Esophagus squamous epithelium (tissue), 5 donors: ENCODE measurements at places on chromosomes 3 and 15.

- DNase-seq: no peak
Observed at GRCh38 chr15:90956274-90957030, 1.8 kb downstream of the RCCD1 start.

DNA sequence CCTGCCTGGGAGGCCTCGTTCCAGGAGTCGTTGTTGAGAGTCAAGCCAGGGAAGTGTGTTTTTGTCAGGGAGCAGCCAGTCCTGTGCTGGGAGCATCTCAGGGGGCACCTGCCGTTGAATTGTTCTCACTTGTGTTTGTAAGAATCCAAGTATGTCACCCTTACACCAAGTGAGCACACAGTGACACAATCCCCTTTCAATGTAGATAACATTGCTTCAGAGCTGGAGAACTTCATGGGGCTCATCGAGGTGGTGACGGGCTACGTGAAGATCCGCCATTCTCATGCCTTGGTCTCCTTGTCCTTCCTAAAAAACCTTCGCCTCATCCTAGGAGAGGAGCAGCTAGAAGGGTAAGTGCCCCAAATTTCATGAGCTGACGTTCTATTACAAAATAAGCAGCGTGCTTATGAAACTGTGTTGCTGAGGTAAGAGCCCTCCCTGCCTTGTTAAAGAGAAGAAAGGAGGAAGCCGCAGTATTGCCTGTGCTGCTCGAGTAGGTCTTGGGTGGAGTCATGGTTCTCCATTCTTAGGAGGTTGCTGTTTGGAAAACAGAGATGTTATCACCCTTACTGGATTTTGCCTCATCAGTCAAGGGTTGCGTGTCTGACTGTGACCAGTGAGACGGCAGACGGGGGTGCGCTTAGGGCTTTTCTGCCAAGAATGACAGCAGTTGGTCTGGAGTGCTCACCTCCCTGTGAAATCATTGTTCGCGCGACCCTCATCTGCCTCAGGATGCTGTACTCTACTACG is 108.1 kb downstream of the PGPEP1L start:
- DNase-seq: no peak

GRCh38 chr15:69297642-69298353 is 914 bp upstream of the PAQR5 start:
- no peak for DNase-seq

DNA sequence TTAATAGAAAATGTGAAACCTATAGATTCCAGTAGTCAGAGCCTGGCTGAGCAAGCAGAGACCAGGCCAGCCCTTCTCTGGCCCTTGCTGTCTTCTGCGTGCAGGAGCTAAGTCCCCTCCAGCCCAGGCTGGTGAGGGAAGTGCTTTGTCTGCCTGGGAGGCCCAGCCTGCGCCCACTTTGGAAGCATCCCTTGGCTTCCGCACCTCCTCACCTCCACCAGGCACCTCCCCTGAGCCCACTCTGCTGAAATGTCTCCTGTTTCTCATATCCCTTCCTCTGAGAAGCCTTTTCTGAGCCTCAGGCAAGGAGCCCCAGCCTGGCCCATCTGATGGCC is 45.3 kb downstream of the ALDH1L1 start:
- DNase-seq: no peak

DNA sequence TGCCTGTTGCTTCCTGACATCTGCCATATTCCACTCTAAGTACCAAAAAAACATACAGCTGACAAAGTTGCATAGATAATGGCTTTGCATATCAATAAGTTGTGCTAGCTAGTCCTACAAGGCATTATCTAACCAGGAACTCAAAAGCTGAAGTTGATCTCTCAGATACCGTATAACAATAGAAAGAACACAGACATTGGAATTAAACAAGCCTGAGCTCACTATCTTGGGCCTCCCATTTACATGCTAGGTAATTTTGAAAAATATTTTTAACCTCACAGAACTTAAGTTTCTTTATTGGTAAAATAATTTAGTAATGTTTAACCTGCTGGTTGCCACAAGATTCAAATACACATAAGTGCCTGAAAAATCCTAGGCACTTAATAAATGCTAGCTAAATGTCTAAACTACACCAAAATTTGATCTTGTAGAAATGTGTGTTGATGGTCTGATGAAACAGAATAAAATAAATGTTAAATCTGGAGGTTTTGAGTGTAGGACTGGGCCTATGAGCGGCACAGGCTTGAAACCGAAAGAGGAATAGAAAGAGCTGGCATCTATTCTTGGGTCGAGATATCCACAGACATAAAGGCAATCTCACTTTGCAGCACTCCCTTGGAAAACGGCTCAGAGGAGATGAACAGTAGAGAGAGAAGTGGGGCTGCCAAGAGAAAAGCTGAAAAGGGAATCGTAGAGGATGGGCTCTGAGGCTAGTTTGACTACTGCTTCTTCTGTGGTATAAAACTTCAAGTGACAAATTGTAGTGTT is 29.9 kb upstream of the TTC14 start:
- DNase-seq: no peak

DNA sequence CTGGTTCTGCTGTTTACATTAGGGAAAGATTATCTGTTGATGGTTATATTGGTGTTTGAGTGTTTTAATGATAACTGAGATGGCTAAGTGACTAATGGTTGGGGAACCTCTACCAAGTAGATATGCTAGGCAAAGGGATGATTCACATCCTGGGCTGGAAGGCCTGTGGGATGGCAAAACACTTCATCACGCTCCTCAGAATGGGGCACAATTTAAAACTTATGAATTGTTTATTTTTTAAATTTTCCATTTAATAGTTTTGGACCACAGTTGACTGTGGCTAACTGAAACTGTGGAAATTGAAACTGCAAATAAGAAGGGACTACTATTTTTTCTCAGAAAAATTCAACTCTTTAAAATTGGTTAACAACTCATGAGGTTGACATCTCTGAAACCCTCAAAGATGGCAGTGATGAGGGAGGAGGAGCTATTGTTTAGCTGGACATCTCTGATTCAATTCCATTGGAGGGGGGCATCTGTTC is 100.5 kb upstream of the ZBED2 start:
- DNase-seq: no peak

DNA sequence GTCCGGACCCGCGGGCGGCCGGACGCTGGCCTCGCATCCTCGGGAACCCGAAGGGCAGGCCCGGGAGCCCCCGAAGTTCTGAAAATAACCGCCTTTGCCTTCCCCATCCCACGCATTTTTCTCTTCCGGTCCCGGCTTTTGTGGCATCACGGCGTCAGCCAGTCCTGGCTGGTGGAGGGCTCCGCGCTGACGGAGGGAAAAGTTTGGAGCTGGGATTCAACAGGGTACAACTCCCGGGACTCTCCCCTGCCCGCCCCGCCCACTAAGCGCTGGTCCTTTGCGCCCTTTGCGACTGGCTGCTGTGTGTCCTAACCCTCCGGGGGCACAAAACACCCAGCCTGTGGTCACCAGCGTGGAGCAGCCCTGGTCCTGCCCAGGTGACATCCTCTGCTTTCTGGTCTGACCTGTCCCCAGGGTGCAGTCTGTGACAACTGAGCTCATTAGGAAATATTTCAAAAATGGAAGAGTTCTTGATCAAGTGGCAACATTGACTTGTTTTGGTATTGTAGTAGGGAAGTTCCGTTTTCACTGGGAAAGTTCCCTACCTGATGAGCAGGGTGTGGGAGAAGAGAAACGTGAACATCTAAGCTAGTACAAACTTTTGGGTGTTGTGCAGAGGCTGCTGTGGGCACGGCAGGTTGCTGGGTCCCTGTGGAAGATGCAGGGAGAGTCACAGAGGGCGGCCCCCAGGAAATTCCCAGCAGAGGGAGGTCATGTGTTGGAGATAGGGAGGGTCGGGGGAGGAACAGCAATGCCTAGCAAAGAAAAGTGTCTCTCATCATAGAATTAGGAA is 775 bp downstream of the ARNT2 start:
- DNase-seq: no peak

- DNase-seq: no peak
Observed at GRCh38 chr15:95347837-95348236, 982.7 kb upstream of the NR2F2 start.

DNA sequence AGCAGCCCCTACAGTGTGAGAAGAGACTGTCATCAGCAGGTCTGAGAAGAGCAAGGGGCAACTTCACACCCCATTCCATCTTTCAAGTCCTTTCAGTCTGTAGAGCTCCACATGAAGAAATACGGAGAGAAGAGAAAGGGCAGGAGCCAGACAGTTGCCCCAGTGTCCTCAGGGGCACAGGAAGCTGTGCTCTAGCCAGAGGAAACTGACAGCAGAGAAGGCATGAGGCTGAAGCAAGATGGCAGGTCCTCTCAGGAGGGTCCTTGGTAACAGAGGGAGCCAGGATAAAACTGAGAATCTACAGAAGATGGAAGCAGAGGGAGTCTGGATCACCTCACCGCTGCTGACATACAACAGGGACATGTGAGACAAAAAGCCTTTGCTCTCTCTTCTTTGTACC is 47.3 kb downstream of the PLCH1 start:
- no peak for DNase-seq

- DNase-seq: no peak
Observed at GRCh38 chr3:50913260-50913659, 238.5 kb downstream of the DOCK3 start.

DNA sequence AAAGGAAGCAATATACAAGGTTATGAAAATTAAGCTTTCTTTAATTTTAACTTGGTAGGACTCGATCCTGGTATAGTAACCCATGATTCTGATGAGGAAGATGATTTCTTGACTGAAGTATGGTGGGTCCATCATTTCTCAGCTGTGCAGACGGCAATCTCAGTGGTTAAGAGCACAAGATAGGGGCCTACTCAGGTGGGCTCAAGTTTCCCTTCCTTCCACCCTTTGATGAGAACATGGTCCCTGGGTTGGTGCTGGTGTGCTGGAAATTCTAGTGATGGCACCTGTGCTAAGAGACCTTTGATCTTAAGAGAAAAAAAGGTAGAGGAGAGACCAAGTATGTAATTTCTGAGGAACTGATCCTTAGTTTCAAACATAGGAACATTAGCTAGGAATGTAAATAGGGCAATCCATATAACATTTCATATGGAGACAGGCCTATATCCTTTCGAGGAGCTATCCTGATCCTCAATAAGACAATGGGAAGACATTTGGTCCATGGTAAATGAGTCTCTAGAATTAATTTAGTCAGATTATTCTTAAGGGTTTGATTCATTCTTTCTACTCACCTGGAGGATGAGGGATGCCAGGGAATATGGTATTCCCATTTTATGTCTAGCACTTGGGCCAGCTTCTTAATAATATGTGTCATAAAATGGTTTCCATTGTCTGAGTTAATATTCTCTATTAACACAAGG is 104.5 kb upstream of the NECTIN3 start:
- no peak for DNase-seq

- DNase-seq: no peak
Observed at GRCh38 chr3:13548696-13549622, at the start of gene FBLN2. Gene FBLN2, plus strand, starts transcription at chr3:13549125. Its CDS starts 21,231 bp downstream, at chr3:13570356.

DNA sequence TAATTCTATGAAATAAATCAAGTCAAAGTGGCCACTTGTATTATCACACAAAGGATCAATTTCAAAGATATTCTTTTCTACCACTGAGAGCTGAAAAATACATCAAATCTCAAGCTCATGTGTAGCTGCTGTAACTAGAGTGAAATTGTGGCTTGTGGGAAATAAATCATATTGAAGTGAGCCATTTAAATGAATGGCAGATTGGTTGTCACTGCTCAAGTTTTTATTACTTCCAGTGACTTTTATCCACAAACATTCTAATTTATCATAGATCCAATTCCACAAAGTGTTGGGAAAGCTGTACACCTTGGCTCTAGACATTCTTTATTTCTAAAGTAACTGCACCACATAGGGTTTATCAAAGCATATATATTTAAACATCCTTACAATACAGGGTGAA is 285.4 kb downstream of the CNTN3 start:
- DNase-seq: no peak

- no peak for DNase-seq
Observed at GRCh38 chr3:150488867-150489266, 57.4 kb downstream of the SERP1 start.

DNA sequence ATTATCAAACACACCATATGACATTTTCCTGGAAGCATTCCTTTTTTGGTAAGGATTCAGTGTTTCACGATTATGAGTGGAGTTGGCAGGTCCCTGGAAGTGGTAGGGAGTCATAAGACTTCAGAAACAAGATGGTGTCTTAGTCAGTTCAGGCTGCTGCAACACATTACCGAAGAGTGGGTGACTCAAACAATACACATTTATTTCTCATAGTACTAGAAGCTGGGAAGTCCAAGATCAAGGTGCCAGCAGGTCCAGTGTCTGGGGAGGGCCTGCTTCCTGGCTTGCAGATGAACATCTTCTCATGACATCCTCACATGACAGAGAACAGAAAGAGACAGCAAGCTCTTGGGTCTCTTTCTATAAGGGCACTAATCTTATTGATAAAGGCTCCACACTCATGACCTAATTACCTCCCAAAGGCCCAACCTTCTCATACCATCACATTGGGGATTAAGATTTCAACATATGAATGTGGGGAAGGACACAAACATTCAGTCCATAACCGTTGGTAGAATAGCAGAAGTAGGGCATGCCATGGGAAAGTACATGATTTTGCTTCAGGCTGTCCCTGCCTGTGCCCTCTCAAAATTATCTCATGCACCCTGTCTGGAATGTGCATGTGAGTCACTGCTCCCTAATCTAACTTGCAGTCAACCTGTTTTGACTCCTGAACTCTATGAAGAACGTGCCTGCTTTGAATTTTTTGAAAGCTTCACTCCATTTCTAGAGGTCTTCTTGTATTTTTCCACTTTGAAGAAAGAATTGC is 72.5 kb downstream of the GTPBP8 start:
- DNase-seq: no peak

- DNase-seq: no peak
Observed at GRCh38 chr3:169362301-169362700, 301.2 kb downstream of the MECOM start.

GRCh38 chr15:67690936-67691335 is 134.4 kb upstream of the SKOR1 start:
- no peak for DNase-seq

DNA sequence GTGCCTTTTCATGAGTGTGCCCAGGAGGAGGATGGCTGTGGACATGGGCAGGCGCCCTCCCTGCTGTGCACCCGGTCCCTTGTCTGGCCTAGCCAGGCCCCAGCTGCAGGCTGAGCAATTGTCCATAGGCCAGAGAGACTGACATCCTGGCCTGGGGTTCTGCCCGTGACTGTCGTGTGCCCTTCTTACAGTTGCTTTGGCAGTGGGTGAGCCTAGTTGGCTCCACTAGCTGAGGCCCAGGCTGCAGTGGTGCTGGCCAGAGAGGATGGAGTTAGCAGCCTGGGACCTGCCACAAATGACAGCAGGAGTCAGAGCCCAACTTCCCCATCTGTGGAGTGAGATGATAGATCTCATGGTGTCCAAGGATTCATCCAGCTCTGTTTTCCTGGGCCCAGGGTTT is 9.0 kb upstream of the CHRNB4 start:
- no peak for DNase-seq

GRCh38 chr15:56794553-56795329 is 61.4 kb upstream of the ZNF280D start:
- DNase-seq: no peak

GRCh38 chr3:83765956-83766355 is 1192.8 kb upstream of the CADM2 start:
- DNase-seq: no peak

DNA sequence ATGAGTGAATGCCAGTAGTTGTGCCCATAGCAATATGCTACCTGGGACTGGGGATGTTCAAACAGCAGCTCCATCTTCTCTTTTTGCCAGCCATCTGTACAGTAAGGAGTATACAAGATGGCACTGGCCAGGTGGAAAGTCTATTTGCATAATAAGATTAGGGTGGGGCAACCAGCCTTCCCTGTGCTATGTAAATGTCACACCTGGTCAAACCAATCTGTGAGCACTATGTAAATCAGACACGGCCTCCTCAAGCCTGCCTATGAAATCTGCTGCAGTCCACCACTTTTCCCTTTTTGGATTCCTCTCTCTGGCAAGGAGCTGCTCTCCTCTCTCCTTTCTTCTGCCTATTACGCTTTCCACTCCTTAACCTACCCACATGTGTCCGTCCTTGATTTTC is 53.0 kb downstream of the C3orf80 start:
- DNase-seq: no peak
